CD4-positive, alpha-beta T cell treated with Interleukin-15 for 4 hours (primary cell): ENCODE measurements at places on chromosomes 5 and 9.

GRCh38 chr5:140005145-140005591 lies 37.9 kb downstream of the NRG2 start:
- DNase-seq: no peak

GRCh38 chr5:128052780-128053179 lies 30.8 kb upstream of the SLC12A2 start:
- DNase-seq: no peak

- peak; percentile 89 for DNase-seq
These were observed 226.5 kb upstream of the MAP3K1 start for GRCh38 chr5:56588636-56589480.

- no peak for DNase-seq
These were observed 183.3 kb downstream of the FSTL4 start for GRCh38 chr5:133429046-133429445.

DNA sequence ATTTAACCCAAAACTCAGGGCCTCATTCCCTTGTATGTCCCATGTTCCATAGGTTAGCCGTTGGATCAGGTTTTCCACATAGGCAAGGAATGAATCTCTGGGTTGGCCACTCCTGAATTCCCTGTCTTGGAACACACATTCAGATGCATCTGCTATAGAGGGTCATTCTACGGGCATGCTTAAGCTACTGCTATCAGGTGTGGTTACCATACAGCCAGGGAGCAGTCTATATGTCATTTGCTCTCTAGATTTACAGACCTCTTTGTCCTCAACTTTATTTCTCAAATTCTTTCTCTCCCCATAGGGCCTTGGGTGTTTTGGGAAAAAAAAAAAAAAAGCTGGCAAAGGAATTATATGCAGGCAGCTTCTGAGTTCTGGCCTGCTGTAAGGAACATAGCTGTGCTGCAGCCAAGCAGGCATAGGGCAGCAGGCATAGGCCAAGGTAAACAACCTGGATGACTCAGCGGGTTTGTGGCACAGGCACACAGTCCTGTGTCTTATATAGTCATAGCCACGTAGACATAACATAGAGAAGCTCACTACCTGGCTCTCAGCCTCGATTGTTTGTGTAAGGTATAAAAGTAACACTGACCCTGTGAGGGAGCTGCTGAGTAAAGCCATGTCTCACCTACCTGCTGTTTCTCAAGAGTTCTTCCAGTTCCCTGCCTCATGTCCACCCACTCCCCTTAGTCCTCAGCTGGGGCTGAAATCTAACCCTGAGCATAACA lies 141.5 kb downstream of the OSTF1 start:
- DNase-seq: no peak

DNA sequence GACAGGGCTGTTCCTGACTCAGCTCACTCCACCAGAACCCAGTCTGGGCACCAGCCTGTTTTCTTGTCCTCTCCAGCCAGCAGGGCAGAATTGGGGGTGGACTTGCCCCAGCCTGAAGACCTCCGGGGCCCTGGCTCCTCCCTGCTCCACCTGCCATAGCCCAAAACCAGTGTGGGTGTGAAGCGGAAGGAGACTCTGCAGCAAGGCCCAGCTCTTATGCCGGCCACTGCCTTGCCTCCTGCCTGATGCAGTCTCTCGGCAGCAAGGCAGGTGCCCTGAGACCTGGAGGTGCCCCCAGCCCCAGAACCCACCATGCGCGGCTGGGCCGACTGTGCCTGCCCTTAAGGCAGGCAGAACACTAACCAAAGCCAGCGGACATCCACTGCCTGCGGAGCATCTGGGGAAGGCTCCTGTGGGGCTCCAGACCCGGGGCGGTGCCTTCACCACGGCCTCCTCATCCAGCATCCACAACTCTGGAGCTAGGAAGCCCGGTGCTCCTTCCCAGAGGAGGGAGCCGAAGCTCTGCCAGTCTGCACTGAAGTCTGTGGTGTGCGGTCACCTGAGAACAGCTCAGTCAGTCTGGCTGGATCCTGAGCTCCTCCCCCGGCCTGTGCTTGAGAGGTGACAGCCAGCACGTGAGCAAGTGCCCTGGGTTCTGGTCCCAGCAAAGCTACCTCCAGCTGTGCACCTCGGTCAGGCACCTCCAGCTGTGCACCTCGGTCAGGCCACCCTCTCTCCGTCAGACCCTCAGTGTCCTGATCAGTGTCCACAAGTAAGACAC lies 116.7 kb downstream of the ADAMTS2 start:
- DNase-seq: no peak

GRCh38 chr5:50716134-50716533 lies 49.7 kb downstream of the PARP8 start:
- no peak for DNase-seq

GRCh38 chr5:154756009-154756867 lies 1.1 kb downstream of the LARP1 start:
- DNase-seq: peak; percentile 14

- no peak for DNase-seq
These were observed 34.9 kb downstream of the MTMR12 start for GRCh38 chr5:32277798-32278197.

DNA sequence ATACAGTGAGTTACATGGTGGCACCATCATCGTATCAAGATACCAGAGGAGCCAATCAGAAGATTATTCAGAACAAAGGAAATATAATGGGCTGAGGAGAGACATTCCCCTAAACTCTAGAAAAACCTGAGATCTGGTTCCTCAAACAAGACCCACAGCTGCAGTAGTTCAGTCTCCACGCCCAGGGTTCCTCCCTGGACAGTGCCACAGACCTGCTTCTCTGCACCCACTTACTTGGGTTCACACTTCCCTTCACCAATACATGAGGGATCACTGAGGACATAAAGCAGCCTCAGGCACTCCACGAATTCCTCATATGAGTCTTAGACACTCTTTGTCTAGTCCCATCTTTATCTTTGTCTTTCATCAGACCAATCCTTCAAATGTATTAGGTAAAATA lies 101.7 kb downstream of the APTX start:
- DNase-seq: no peak

DNA sequence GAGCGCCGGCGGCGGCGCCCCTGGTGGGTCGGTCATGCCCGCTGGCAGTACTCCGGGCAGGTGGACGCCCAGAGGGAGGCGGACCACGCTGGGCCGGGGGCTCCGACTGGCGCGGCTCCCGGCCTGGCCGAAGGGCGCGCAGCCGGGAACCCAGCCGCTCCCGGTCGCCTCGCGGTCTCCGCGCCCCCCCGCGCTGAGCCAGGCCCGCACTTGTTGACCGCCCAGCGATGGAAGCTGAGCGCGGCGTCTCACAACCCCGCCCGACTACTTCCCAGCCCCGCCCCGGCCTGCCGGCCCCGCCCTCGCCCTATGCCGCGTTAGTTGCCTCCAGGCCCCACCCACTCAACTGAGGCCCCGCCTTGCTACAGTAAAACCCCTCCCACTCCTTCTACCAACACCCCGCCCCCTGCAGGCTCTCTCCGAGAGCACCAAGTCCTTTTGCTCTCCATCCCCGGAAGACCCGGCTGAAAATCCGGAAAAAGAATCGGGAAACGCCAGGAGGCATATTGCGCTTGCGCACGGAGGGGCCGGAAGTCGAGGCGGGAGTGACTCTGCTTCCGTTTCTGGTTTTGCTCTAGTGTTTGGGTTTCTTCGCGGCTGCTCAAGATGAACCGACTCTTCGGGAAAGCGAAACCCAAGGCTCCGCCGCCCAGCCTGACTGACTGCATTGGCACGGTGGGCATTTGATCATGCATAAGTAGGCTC lies at the start of the genes BAG1 and CHMP5:
TSS of gene BAG1 (minus strand) at position 236 of the 705 bp plus-strand sequence.
TSS of gene CHMP5 (plus strand) at position 577 of the 705 bp plus-strand sequence. CDS start at position 607, 30 bp downstream.
- DNase-seq: peak; percentile 100

- DNase-seq: no peak
These were observed 523.9 kb downstream of the TAF11L14 start for GRCh38 chr5:18158166-18158565.

- DNase-seq: no peak
These were observed 142.4 kb downstream of the C9orf152 start for GRCh38 chr9:110065532-110065931.

GRCh38 chr9:136617746-136618579 lies 44.8 kb upstream of the EGFL7 start:
- DNase-seq: no peak

DNA sequence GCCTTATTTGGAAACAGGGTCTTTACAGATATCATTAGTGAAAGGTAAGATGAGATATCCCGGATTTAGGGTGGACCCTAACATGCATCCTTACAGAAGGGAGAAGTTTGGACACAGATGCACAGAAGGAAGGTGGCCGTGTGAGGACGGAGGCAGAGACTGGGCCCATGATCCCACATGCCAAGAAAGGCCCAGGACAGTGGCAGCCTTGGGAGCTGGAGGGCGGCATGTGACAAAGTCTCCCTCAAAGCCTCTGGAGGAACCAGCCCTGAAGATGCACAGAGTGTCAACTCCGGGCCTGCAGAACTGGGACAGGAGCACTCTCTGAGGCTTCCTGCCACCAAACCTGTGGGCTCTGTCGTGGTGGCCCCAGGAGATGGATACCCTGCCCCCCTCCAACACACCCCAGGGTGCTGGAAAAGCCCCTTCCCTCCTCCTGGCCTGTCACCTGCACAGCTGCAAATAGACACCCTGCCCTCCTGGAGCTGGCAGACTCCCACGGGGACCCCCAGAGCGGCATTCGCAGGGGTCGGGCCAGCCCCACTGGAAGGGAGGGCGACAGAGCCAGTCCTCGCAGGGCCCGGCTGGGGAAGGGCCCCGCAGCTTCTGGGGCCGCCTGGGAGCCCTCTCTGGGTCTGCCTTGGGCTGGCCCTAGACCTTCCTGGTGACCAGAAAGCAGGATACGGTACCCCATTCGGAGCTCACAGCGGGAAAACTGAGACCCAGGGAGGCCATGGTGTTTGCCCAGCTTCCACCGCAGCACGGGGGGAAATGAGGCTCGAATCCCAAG lies 7.9 kb downstream of the NACC2 start:
- DNase-seq: no peak

GRCh38 chr5:131481569-131481968 lies 153.5 kb downstream of the RAPGEF6 start:
- peak; percentile 6 for DNase-seq

- DNase-seq: no peak
These were observed 40.6 kb downstream of the TMEM174 start for GRCh38 chr5:73213566-73213998.

- no peak for DNase-seq
These were observed 14.6 kb downstream of the TRIM14 start for GRCh38 chr9:98104445-98104881.

GRCh38 chr5:133285583-133286021 lies 233.8 kb downstream of the HSPA4 start:
- DNase-seq: no peak

GRCh38 chr5:117118499-117118898 lies 543.9 kb upstream of the SEMA6A start:
- no peak for DNase-seq

DNA sequence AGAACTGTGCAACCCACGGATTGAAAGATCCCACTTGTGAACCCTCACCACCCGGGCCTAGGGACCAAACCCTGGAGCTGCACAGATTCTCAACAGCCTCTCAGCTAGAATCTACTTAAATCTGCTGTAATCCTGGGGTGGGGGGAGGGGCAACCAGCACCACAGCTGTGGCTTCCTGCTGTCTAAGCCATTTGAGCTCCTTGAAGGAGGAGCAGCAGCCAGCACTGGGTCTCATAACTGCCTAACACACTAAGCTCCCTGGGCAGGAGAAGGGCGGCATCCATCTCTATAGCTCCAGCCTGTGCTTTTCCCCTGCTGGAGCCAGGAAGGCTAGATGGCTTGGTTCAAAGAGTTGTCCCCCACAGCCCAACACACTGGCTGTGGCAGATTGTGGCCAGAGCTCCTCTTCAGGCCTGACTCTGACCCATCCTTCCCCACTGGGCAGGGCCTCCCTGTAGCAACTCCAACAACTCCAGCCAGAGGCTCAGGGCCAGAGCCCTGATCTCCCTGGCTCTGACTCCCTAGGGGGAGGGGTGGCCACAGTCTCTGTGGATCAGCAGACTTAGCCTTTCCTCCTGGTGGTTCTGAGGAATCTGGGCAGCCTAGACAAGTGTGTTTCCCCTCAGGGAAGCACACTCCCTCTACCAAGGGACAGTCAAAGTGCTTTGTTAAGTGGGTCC lies 72.0 kb upstream of the C9orf72 start:
- DNase-seq: no peak

DNA sequence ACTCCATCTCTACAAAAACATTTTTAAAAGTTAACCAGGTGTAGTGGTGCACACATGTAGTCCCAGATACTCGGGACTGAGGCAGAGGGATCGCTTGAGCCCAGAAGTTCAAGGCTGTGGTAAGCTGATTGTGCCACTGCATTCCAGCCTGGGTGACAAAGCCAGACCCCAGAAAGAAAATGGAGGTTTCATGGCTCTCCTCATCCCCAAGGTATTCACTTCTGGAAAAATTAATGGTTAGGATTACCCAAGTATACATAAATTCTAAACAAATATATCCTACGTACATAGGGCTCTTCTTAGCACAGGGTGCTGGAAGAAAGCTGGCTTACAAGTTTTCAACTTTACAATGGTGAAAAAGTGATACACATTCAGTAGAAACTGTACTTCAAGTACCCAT lies 18.6 kb upstream of the RECK start:
- no peak for DNase-seq

- no peak for DNase-seq
These were observed 42.4 kb downstream of the MRRF start for GRCh38 chr9:122307061-122307460.

GRCh38 chr5:168853972-168854371 lies 274.8 kb upstream of the PANK3 start:
- DNase-seq: no peak

- no peak for DNase-seq
These were observed 7.5 kb downstream of the ZNF366 start for GRCh38 chr5:72499730-72500129.

DNA sequence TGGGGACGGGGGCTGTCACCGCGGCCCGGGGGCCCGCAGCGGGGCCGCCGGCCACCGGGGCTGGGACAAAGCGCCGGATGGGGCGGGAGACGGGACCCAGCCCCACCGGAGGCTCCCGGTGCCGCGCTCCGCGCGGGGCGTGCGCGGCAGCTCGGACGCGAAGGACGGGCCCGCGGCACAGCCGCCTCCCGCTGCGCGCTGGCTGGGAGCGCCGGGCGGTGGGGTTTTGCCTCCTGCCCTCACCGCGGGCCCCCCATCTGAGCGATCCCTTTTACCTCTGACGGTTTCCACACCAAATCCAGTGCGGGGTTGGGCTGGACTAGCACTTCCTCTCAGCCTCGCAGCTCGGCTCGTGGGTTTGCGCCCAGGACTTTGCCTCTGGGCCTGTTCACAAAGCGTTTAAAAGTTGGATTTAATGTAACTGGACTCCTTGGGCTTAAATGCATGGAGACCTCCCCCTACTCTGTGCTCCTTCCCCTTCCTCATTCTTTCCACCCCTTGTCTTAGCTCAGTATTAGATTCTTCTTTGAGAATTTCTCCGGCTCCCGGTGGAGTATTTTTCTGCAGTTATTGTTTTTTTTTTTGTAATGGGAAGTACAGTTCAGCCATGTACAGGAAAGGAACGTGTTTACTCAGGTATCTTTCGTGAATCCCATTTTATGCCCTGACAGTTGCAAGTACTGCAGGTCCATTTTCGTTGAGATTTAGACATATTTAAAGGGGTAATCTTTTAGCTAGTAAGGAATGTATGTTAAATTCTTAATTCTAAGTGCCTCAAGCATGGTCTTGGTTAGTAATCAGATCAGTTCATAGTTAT lies 691 bp downstream of the FCHO2 start:
- peak; percentile 2 for DNase-seq
